Muscle of back (tissue), 13 donors: ENCODE measurements at places on chromosomes 1 and 21. TPM values are rescaled to one million over a fixed set of nuclear protein-coding genes. Genes with fewer than 3 reads are reported as not detected.

DNA sequence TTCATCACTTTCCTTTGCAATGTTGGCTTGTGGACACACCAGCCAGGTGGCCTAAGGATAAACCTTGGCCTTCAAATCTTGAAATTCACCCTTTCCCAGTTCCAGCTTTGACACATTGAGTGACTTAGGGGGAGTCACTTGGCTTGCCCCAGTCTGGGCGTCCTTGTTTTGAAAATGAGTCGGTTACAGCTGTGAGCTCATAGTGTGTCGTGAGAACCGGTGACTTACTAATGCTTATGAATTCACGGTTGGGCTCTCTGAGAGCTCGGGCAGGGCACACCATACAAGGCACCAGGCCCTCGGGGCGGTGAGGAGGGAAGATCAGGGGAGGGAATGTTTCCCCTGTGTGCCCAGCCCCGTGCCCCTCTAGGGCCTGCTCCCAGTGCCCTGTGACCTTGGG, 126.9 kb upstream of the TMPRSS2 start:
- no peak for DNase-seq

DNA sequence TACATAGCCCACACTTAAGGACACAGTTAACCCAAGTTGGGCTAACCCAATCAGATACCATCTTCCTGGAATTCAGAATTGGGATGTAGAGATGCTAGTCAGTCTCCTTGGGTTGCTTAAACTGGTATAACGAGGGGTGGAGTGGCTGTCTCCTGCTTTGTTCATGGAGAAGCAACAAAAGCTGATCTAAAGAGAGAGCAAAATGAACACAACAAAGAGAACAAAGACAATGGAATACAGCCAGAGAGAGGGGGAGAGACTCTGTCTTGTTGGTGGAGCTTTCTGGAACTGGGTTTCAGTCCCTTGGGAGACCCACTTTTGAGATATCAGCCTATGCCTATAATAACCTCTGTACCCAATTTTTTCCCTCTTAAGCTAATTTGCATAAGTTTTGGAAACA, 138.1 kb downstream of the ATG4C start:
- DNase-seq = no peak

- DNase-seq = no peak
Observed at GRCh38 chr1:19044471-19044870, 88.0 kb upstream of the IFFO2 start.

DNA sequence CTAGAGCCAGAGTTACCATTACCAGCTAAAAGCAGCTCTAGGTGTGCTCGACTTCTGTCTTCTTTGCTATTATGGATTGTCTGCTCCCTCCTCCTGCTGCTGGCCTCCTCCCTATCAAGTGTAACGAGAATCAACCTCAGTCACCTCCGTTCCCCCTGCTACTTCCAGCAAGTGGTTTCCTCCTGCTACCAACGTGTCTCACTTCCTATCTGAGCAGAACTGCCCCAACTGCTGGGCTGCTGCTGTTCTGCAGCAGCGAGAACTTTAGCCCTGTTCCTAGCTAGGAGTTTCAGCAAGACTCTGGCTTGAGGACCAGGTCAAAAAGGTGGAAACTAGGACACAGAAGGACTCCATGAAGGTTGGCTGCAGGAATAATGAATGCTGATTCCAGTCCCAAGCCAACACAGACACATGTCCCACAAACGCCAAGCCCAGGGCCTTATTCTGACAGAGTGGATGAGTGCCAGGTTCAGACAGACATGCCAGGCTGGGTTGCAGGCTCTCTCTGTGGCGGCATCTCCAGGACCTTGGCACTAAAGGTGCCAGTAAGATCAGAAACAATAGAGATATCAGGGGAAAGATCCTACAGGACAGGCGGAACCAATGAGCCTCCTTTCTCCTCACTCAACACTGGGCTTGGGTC, 46.9 kb downstream of the CD34 start:
- DNase-seq = no peak

GRCh38 chr21:33478935-33479678, 667 bp downstream of the TMEM50B start:
- peak; percentile 37 for DNase-seq

DNA sequence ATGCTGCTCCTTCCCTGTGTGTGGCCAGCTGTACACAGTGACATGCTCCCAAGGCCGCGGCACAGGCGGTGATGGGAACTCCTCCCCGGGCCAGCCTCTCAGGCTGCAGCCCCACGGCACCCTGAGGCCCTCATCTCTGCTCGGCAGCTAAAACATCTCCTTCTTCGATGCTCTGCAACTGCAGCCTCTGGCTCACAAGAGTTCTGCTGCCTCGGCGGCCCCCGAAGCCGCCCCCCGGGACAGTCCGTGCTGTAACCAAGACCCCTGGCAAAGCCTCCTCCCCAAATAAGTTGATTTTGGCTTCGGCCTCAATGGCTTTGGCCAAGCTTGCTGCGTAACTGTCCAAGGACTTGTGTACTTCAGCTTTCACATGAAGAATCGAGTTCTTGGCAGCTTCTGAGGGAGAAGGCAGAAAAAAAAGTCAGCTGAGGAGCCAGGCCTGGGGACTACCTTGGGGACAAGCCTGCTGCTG, 51.3 kb downstream of the GPR161 start:
- peak; percentile 63 for DNase-seq

DNA sequence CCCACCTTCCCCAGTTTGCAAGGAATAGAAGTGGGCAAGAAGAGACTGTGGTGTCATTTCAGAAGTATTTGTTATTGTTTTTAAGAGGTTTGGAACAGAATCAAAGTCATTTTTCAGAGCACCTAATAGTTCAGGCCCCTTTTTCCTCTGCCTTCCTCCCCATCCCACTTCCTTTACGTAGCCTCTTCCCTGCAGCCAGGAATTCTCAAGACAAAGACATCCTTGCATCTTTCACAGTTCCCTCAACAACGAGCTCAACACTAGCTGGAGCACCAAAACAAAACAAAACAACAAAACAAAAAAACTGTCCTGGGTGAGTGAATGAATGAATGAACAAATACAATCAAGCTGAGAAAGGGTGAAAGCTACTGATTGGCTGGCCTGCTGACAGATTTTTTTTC, 7.0 kb downstream of the PALMD start:
- DNase-seq = no peak

- DNase-seq = peak; percentile 93
Observed at GRCh38 chr1:155978325-155978972, at the start of gene ARHGEF2. Gene ARHGEF2 (minus strand): TSS chr1:155978547. CDS start chr1:155978427, 120 bp downstream.

DNA sequence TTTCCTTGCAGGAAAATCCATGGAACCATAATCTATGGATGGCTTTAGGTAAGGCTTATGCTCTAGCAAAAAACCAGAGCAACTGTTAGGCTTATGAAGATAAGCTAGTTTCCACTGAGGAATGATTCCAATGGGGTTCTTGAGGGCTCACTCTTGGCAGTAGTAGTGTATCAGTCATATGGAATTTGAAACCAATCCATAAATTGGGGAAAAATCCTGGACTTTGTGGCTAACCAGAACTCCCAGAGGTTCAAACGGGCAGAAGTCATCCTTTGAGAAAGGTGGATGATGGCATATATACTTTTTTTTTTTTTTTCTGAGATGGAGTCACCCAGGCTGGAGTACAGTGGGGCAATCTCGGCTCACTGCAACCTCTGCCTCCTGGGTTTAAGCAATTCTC, 54.2 kb upstream of the ATF3 start:
- no peak for DNase-seq

GRCh38 chr1:230730977-230731376, 16.2 kb upstream of the CAPN9 start:
- DNase-seq = peak; percentile 65

DNA sequence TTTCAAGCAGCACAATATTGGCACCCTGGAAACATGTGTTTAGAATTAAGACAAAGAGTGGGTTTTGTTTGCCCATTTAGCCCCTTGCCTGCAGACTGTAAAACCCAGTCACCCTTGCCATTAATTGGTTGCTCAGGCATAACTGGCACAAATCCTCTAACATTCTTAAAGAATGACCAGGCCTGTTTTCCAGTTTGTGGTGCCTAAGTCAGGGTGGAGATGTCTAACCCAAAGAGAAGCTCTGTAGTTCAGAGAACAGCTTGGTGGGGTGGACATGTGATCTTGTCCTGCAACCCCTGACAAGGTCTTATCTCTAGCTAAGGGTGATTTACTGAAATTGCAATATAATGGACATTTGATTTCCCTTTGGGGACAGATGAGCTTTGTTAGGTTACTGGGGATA, 8.8 kb upstream of the ANGPTL7 start:
- no peak for DNase-seq

DNA sequence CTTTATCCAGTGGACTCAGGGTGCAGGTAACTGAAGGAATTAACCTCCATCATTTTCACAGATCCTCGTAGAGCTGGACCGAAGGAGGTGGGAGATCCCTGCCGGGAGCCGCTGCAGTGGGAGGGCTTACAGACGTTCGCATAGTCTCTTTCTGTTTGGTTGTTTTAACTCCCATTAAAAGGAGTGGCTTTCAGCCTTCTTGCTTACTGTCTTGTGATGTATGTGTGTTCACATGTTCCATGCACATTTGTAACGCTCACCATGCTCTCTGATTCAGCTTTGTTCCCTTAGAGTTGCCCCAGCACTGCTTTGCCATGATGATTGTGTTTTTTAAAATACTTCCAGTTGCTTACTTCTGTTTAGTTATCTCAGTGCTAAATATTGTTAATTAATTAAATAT, 85.8 kb downstream of the ADARB1 start:
- DNase-seq = no peak

DNA sequence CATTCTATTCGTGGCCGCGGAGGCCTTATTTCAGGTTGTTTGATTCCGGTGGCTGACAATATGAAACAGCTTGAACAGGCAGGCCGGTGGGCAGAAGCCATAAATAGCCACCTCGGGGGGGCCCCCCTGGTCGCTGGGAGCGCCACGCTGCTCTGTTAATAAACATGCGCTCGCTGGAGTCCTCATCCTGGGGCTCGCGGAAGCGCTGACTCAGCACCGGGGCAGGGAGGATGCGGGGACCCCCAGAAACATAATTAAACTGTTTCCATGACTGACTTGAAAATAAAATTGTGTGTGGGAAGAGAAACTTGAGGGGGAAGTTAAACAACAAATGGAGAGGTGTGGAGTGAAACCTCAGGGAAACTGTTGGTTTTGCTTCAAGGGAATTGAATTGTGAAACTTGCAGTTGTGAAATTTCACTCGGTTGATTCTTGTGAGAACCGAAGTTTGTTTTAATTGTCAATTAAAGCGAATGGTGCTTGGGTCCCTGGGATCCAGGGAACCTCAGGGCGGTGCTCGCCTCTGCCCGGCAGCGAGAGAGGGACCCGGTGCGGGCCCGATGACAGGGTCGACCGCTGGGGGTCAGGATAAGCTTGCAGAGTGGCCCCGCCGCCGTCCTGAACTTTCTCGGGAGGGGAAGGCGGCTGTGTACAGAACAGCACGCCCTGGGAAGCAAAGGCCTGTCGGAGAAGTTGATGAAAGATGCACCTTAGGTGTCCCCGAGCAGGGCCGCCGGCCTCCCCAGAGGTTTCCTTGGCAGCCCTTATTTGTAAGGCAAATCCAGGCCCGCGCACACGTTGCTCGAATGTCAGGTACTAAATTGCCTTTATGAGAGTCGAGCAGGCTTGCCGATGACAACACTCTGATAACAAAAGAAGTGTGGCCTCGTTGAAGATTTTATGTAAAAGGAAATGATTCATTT, 176.9 kb upstream of the LMO4 start:
- DNase-seq = peak; percentile 89

GRCh38 chr1:248696261-248696660, 6.3 kb downstream of the OR14I1 start:
- no peak for DNase-seq

DNA sequence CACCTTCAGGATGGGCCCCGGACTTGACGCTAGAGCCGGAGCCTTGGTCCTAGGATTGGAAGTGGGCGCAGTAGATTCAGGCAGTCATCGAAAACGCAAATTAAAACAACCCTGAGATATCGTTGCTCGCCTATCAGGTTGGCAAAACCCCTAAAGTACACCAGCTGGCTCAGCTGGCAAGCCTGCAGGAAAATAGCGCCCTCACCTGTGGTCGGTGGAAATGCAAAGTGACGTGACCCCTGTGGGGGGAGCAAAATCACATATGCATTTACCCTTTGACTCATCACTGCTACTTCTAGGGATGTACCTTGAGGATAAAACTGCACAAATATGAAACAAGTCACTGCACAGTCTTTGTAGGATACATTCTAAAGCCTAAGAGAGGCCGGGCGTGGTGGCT, 170.3 kb upstream of the TMEM51 start:
- DNase-seq = no peak

- DNase-seq = no peak
Observed at GRCh38 chr1:212561501-212561931, 47.0 kb upstream of the ATF3 start.

DNA sequence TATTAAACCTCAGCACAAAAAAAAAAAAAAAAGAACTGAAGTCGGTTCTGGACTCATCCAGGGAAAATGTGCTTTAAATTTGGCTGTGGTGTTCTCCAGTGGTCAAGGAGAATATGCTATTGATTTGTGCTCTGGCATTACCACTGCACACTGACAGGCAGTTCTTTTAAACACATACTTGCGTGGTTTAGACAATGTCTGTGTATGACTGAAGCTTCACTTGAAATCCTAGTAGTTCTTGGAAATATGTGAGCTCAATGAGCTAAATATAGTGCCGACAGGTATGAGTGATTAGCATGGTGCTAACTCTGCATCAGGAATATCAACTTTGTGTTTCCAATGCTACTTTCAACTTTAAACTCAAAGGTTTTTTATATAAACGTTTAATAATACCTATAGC, 415.6 kb downstream of the SMYD3 start:
- peak; percentile 26 for DNase-seq

DNA sequence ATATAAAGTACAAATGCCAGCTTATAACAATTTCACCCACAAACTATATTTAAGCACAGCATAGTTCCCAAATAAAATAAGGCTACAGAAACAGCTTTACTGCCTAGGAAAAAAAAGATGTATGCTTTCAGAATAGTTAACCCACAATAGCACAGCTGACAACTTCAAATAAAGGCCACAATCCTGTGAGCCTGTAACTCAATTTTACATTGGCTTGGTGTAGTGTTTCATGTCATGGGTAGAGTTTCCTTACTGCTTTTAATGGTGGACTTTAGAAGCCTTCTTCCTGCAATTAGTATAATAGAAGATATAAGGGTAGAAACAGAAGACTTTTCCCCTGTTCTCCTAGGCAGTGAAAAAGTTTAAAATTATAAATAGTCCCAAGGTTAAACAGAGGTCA, 44.3 kb upstream of the ZC3H11B start:
- no peak for DNase-seq

DNA sequence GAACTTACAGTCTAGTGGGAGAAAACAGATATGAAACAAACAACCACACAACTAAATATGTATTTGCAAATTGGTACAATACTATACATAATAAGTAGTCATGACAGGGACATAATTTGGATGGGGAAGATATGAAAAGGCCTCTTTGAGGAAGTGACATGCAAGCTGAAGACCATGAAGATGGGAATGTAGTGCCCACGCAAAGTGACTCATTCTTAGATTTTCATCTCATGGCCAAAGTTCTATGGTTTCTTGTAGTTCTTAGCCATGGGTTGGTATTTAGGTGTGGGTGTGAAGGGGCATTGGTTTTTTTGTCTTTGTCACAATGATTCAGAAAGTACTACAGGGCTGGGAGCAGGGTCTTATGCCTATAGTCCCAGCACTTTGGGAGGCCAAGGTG, 105.4 kb upstream of the FAM78B start:
- DNase-seq = no peak

GRCh38 chr1:108643492-108644335, 17.2 kb downstream of the HENMT1 start:
- DNase-seq = peak; percentile 80

Gene HSD3B2
- polyA plus RNA-seq = not detected

Gene BCAR3
- polyA plus RNA-seq = 18.5 TPM

Gene SLC6A17
- polyA plus RNA-seq = 0.29 TPM

Gene LRRIQ3
- 0.50 TPM for polyA plus RNA-seq

Gene ST6GALNAC3
- 5.0 TPM for polyA plus RNA-seq

Gene CXADR
- polyA plus RNA-seq = 0.62 TPM

Gene SLC22A15
- polyA plus RNA-seq = 0.55 TPM

Gene MEX3A
- polyA plus RNA-seq = 17.4 TPM

Gene CRNN
- polyA plus RNA-seq = not detected

Gene APOBEC4
- polyA plus RNA-seq = not detected

Gene MIER1
- 25.5 TPM for polyA plus RNA-seq
